Right lobe of liver (tissue), 6 donors: ENCODE measurements at places on chromosomes 7 and 10.

GRCh38 chr7:25802473-25802872, 349.5 kb upstream of the NFE2L3 start:
- no peak for DNase-seq

DNA sequence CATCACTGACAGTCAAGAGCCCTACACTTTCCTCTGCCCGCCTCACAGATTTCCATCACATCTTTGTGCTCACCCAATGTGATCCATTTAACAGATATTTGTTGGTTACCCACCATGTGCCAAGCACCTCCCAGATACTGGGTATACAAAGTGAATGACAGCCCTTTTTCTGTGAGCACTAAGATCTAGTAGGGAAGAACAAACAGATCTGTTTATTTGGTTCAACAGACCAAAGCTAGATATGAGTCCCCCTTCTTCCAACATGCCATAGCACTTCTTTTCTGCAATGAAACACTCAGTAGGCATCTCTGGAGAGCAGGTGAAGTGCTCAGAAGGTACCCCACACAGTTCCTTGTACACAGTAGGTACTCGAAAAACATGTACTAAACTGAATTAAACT, 101.4 kb downstream of the HIPK2 start:
- no peak for DNase-seq

GRCh38 chr10:77109351-77109994, 528.1 kb downstream of the KCNMA1 start:
- no peak for DNase-seq

GRCh38 chr7:101597941-101598340, 31.2 kb downstream of the MYL10 start:
- no peak for DNase-seq

GRCh38 chr10:123061865-123062264, 53.1 kb downstream of the ACADSB start:
- no peak for DNase-seq

- no peak for DNase-seq
Observed at GRCh38 chr10:78491812-78492211, 458.1 kb downstream of the RPS24 start.

- DNase-seq: no peak
Observed at GRCh38 chr7:24284699-24285506, 913 bp downstream of the NPY start.

- DNase-seq: no peak
Observed at GRCh38 chr10:59234816-59235429, 58.5 kb downstream of the PHYHIPL start.

DNA sequence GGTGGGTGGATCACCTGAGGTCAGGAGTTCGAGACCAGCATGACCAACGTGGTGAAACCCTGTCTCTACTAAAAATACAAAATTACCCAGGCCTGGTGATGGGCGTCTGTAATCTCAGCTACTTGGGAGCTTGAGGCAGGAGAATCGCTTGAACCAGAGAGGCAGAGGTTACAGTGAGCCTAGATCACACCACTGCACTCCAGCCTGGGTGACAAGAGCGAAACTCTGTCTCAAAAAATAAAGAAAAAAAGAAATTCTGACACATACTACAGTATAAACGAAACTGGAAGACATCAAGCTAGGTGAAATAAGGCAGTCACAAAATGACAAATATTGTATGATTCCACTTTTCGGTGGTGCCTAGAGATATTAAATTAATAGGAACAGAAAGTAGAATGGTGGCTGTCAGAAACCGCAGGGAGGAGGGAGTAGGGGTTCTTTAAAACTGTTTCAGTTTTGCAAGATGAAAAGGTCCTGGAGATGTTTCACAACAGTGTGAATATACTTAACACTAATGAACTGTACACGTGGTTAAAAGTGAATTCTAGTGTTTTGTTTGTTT, 23.2 kb downstream of the PILRA start:
- no peak for DNase-seq

GRCh38 chr7:20269726-20270125, 52.5 kb upstream of the MACC1 start:
- DNase-seq: no peak
